NCI-H226 (cell line): ENCODE measurements at places on chromosomes 3 and 15.
A peak's percentile ranks its signal among the peaks of the same experiment; 100 is the strongest.

DNA sequence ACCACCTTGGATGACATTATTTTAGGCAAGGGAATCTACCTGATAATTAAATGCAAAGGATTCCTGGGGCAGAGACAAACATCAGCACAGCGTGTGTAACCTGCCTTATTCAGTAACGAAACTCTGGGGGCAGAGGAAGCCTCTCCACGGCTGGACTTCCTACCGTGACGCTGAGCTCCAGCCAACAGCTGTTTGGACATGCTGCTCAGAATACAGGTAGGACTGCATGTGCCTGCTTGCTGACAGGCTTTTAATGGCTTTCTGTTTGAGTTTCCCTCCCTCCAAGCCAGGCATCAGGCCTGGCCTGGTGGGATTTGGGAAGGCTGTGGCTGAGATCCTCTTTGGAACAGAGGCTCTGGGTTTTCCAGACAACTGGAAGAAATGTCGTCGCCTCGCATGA, 150.6 kb downstream of the ADAMTS17 start:
- DNase-seq, result no peak

DNA sequence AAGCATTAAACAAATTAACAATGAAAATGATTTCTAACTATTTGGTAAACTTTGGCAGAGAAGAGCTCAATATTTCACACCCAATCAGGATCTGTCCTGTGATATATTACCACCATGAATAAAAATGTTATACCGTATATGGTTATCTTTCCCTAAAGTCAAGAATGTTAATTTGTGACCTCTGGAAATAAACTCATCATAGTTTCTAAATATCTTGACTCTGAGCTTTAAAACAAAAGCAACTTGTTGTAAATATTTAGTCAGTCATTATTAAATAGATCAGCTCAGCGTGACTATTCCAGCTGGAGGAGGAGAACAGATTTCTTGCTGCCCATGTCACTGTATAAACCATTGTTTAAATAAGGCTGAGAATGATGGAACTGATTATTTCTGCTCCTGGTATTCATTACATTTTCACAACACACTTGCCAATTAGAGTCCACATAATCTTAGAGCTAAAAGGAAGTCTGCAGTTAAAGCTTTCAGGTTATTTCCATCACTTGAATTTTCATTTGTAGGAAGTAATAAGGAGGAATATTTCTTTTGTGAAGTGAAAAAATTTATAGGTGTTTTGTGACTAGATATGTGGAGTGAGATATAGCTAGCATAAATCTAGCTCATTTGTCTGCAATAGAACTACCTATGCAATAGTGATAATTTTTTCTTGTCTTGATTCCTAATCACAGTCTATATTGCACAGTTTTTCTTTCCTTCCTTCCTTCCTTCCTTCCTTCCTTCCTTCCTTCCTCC, 106.5 kb upstream of the P2RY1 start:
- no peak for DNase-seq

DNA sequence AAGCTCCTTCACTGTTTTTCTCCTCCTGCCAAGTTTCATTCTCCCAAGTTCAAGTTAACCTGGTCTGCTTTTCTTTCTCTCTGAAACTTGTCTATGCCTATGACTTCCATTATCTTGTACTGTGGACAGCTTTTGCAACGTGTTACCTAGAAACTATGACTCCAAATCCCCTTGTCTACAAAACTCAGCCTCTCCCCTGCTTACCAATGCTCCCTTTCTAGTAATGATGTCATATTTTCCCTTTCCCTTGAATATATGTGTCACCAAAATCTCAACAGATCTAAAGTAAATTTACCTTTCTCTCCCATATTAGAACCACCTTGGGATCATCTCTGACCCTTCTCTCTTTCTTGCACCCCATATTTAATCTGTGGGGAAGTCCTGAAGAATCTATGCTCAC, 10.5 kb upstream of the ABHD2 start:
- DNase-seq, result no peak

- DNase-seq, result peak; percentile 86
These were observed 363.1 kb upstream of the PLSCR5 start for GRCh38 chr3:146968204-146968651.

DNA sequence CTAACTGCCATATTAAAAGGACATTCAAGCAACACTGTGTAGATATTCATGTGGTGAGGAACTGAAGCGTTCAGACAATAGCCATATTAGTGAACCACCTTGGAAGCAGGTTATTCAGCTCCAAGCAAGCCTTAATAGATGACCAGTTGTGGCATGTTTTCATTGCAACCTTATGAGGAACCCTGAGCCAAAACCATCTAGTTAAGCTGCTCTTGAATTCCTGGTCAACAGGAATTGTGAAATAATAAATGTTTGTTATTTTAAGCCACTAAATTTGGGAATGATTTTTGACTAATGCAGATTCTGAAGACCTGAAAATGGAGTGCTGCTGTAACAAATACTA, 73.0 kb downstream of the SPRED1 start:
- DNase-seq, result no peak

DNA sequence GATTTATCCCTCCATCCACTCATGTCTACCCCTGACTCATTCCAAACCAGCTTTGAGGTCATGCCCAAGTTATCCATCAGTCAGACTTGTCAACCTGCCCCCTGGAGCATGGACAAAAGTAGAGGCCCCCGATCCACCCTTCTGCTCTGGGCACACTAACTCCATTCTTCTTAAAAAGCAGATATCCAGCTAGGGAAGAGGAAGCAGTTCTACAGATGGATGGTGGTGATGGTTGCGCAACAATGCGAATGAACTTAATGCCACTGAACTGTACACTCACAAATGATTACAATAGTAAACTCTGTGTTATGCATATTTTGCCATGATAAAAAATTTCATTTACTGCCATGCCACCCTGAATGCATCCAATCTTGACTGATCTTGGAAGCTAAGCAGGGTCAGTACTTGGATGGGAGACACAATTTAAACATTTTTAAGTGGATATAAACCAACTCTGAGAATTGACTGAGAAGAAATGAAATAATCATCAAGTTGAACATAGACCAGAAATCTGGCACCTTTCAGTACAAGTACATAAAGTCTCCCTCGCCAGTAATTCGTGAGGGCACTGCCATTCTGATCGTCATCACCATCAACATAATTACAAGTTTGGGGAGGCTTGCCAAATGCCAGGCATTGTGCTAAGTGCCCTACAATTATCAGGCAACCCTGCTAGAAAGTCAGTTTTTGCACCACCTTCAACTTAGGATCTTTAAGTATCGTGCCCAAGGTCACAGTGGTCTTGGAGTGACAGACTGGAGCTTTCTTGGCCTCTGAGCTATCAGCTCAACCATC, 124.8 kb downstream of the ATP10A start:
- DNase-seq, result no peak

GRCh38 chr15:67149068-67149772, 83.8 kb downstream of the SMAD3 start:
- no peak for DNase-seq

DNA sequence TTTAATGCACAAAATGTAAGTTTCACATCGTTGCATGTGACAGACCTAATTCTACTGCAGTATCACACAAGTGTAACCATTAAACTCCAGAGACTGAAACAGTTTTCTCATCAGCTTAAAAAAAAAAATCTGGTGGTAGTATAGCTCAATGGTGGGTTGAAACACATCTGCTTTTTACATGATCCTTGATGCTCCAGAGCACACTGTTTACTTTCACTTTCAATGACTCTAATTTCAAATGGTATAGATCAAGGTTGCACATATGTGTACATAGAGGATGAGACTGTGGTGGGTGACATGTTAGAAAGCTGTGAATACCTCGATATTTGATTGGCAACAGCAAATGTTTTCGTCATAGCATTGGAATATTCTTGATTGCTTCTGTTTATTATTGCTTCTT, 22.4 kb downstream of the MCTP2 start:
- no peak for DNase-seq

GRCh38 chr3:41682382-41682781, 279.5 kb downstream of the ULK4 start:
- DNase-seq, result no peak

DNA sequence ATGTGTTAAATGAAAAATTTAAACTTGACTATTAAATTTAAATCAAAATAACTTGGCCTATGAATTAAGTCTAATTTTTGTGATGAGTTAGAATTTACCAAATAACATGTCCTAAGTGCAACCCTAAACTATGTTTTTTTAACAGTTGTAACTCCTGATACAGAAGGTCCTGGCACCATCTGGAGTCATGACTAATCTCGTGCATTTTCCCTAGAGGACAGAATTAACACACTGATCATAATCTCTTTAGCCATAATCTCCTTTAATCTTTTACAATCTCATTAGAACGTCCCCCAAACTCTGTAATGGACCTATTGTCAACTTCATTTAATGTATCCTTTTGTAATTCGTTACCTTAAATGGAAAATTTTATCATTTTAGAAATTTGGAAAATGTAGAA, 100.6 kb downstream of the SUCNR1 start:
- DNase-seq, result peak; percentile 16

DNA sequence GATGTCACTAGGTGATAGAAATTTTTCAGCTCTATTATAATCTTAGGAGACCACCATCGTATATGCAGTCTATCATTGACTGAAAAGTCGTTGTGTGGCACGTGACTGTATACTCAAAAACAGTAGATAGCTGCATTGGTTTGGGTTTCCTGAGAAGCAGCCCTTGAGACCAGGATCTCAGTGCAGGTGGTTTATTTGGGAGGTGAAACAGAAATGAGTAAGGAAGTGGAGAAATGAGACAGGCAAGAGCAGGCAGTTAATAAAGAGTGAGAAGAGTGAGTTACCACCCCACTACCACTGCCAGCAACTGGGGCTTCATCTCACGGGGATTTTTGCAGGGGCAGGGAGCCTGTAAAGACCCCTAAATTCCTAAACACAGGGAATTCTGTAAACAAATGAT, 221.0 kb downstream of the SHQ1 start:
- no peak for DNase-seq

GRCh38 chr3:4704552-4704951, 211.4 kb downstream of the ITPR1 start:
- no peak for DNase-seq

GRCh38 chr3:42649006-42649405, 4.5 kb upstream of the ZBTB47 start:
- no peak for DNase-seq

DNA sequence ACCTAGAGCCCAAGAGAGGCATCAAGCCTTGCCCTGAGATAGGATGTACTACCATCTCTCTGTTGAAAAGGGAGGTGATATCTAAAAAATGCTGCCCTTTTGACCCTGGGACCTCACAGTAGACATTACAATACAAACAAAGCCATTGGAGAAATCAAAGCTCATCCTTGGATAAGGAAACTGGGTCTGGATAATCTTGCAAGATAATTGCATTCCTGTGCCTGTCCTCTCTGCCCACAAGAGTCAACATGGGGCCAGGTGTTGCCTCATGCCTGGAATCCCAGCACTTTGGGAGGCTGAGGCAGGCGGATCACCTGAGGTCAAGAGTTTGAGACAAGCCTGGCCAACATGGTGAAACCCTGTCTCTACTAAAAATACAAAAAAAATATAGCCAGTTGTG, 57.3 kb upstream of the DLG1 start:
- peak; percentile 59 for DNase-seq

DNA sequence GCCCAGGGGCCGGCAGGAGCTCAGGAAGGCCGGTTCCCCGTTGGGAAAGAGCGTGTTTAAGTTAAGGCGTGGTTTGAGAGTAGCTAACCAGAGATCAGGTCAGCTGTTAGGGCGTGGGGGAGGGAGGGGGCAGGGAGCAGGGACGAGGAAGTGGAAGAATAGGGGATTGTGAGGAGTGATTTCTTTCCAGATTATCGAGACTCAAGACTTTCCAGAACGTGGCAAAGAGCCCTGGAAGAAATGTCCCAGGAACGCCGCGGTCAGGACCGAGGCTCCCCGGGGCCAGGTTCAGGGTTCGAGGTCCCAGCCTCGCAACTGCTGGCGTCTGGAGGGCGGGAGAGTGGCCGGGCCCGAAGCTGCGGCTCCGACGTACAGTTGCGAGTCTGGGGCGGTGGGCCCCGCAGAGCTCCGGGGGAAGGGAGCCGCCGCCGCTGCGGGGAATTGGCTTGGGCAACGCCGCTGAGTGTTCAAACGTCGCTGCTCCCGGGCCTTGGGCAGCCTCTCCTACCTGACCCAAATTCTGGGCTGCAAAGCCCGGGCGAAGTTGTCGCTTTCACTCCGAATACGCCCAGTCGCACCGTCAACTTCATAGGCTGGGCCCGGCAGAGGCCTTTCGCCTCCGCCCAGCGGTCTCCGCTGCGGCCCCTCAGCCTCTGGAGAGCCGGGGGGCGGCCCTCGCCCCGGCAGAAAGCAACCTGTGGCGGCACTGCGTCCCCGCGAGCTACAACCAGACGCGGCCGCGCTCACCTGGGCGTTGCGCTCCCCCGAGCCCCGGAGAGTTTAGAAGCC, 9.5 kb downstream of the ISL2 start:
- DNase-seq, result no peak

- DNase-seq, result no peak
These were observed 3.7 kb downstream of the CBLB start for GRCh38 chr3:105865016-105865623.

- peak; percentile 73 for DNase-seq
These were observed at the start of gene RFC4 for GRCh38 chr3:186806089-186807055. Gene RFC4 (minus strand): TSS chr3:186806482. CDS start chr3:186804713, 1,769 bp downstream.

- peak; percentile 73 for DNase-seq
These were observed 130.3 kb downstream of the GHSR start for GRCh38 chr3:172317984-172318383.

DNA sequence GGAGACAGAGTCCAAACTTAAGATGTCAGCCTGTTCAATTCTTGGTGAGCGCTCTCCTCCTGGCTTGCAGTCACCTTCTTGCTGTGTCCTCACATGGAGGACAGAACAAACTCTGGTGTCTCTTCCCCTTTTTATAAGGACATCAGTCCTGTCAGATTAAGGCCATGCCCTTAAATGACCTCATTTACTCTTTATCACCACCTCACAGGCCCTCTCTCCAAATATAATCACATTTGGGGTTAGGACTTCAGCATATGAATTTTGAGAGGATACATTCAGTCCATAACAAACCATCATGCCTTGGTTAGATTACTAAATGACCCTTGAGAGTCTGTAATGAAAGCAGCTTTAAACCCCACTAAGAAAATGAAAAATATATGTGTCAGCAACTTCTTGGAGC, 175.2 kb downstream of the TAFA4 start:
- no peak for DNase-seq

GRCh38 chr15:73750951-73751350, 2.2 kb downstream of the INSYN1 start:
- DNase-seq, result no peak

DNA sequence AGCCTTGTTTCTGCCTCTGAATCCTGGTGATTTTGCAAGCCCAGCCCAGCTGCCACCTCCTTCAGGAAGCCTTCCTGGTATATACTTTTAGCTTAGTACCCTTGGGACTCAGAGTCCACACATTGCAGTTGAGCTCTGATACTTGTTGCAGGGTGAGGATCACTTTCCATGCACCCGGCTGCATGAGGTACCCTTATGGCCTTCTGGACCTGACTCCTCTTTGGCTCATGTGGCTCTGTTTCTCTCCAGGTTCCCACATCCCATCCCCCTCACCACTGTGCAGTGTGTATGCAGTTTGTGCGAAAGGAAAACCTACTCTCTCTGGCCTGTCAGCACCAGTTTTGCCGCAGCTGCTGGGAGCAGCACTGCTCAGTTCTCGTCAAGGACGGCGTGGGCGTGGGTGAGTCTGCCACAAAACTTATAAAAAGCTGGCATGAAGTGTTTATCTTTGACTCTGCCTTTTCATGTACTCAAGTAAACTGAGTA, 23.1 kb upstream of the P4HTM start:
- DNase-seq, result no peak
